ENCODE measurements at places on chromosomes 12 and 14.

DNA sequence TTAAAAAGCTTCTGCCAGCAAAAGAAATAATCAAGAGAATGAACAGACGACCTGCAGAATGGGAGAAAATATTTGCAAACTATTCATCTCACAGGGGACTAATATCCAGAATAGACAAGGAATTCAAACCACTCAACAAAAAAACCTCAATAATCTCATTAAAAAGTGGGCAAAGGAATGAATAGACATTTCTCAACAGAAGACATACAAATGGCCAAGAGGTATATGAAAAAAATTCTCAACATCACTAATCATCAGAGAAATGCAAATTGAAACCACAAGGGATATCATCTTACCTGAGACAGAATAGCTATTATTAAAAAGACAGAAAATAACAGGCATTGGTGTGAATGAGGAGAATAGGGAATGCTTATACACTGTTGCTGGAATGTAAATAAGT lies 270.0 kb downstream of the DACT1 start:
- DNase-seq = no peak

- DNase-seq = peak; percentile 36
These were observed 910.4 kb downstream of the VRK1 start for GRCh38 chr14:97707603-97708002.

GRCh38 chr12:114625294-114625851 lies 58.6 kb downstream of the TBX3 start:
- DNase-seq = peak; percentile 76

DNA sequence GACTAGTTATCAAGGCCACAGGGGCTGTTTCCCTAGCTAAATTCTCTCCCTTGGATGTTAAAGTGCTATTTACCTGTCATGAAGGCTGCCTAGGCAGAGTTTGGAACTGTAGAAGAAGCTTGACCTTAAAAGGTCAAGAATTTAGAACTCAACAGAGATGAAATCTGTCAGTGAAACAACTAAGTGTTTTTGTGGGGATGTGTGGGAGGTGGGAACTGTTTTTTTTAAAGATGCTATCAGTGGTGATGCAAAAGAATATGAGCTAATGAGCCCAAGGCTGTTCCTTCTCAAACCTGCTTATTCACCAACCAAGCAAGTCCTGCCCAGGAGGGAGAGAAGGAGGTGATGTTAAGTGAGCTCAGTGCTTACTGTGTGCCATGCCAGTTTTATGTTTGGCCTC lies 40.8 kb upstream of the POC1B start:
- no peak for DNase-seq

DNA sequence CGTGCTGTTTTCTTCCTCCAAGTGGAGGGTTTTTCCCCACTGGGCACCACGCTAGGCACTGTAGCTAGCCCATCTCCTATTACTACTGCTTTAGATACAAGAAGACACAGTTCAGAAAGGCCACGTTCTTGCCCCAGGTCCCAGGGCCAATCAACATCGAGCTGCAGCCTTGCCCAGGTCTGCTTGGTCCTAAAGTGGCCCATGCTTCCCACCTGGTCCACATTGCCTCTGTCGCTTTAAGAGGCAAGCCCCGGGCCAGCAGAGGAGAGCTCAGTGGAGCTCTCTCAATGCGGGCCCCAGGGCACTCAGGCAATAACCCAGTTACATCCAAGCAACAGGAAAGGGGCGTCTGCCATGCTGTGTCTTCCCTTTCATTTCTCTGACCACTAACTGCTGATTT lies 148.1 kb downstream of the CALM1 start:
- no peak for DNase-seq

DNA sequence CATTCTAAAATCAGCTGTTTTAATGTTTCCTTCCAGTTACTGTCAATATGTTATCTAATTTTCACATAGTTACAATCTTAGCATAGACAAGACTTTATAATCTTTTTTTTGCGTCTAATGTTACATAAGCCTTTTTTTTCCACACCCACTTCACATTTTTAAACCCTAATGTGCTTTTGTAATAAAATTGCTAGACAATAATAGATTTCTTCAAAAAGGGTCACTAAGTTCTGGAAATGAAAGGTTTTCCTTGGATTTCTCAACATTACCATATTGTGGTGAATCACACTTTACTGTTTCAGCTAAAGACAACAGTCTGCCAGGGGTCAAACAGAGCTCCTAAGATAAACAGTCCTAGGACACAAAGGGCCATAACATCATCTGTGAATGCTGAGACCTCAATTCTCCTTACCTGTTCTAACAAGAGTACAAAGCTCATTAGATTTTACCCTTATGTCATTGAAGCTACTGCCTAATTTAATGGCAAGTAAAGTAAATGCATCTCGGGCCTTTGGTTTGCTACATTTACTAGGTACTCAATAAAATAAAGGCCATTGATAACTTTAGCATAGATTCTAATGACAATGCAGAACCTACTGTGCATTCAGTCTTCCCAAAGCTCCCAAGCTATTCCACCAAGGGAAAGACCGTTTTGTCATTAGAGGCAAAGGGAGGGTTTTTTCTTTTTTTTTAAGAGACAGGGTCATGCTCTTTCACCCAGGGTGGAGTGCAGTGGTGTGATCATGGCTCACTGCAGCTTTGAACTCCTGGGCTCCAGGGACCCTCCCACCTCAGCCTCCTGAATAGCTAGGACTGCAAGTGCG lies 111.2 kb upstream of the SLC38A2 start:
- DNase-seq = peak; percentile 34

DNA sequence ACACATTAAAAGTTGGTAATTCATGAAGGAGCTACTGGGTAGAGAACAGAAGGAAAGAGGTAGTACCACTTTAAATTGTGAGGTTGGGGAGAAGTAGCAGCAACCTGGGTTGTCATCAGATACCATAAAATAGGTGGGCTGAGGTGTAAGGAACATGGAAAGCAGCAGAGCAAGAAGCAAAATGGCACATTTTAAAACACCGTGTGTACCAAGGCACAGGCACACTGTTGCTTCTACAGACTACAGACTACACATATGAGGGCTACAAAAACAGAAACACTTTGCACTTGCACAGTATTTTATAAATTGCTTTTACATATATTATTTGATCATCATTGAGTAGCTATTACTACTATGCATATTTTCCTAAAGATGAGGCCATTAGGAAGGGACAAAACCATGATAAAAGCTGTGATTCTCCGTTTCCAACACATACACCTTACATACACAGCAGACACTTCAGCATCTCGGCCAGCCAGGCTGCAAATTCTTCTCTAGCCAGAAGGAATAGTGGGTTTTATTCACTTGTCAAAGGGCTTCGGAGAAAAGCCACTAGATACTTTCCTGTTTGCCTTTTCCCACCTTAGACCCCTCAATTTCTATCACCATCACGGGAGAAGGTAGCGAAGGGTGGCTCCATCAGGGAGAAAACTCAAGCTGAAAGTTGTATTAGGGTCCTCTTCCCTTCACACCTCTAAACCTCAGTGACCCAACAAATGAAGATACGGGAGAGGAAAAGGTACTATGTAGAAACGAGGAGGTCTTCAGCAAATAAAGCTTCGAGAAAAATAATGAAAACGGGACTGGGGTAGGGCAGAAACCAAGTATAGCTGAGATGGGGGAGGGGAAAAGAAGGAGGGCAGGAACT lies 1.6 kb downstream of the PYM1 start:
- DNase-seq = peak; percentile 17

DNA sequence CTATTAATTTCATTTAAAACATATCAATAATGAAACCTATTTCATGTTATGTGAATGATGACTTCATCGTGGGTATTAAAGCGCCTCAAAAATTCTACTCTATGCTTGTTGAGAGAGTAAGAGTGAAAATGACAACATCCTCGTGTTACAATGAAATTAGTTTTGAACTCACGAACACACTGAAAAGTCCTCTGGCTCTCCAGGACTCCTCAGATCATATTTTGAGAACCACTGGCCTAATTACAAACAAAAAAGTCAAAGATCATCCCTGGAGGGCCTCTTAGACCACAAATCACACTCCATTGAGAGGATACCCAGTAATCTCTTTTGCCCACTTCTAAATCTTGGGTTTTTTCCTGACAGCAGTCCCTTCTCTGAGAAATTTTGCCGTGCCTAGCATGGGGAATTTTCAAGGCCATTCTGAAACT lies 19.1 kb downstream of the DAAM1 start:
- DNase-seq = no peak

- DNase-seq = no peak
These were observed 4.1 kb downstream of the SHMT2 start for GRCh38 chr12:57233357-57234232.

DNA sequence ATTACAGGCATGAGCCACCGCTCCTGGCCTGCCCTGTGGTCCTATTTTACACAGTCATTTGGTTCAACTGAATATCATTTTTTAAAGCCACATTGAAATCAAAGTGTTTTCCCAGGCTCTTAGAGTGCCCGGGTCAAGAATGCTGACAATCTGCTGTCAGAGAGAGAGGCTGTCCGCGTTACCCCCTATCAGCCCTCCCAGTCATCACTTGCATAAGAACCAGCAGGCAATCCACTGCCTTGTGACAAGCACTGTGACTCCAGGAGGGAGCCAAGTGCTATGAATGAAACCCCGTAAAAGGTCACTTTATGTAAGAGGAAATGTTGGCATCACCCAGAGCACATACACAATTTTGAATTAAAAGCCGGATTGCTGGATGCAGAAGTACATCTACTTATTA lies 13.5 kb downstream of the PHLDA1 start:
- DNase-seq = no peak

DNA sequence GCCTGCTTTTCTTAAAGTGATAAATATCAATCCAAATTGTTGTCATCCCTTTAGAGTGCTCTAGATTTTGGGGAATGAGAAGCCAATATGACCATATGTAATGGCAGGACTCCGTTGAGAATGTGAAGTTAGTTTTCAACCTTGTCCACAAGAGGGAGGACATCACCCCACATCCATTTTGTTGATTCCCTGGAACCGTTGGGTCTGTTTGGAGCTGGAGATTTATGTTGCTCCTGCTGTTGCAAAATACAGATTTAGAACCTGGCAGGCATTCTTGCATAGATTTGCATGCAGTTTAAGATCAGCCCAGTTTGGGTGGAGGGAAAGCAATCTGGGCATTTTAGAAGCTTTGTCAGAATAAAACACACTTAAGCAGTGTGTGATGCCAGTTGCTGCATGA lies 620.1 kb downstream of the NRXN3 start:
- DNase-seq = peak; percentile 2

All from hematopoietic multipotent progenitor cell treated with erythropoietin and hydrocortisone succinate and interleukin-3 and kit ligand, for 6 days (in vitro differentiated cells).